Peyer's patch (tissue), 4 donors: ENCODE measurements at places on chromosomes 4 and X. TPM values are rescaled to one million over a fixed set of nuclear protein-coding genes. Genes with fewer than 3 reads are reported as not detected.

GRCh38 chr4:17687237-17687857 lies 72.9 kb downstream of the MED28 start:
- DNase-seq: no peak

Gene ADAM29
- total RNA-seq: not detected

GRCh38 chr4:22474636-22475310 lies 41.1 kb downstream of the ADGRA3 start:
- no peak for DNase-seq

Gene TEC
- total RNA-seq: 12.4 TPM

Gene MTNR1A
- not detected for total RNA-seq

GRCh38 chr4:8067945-8068896 lies 90.4 kb downstream of the ABLIM2 start:
- DNase-seq: no peak

DNA sequence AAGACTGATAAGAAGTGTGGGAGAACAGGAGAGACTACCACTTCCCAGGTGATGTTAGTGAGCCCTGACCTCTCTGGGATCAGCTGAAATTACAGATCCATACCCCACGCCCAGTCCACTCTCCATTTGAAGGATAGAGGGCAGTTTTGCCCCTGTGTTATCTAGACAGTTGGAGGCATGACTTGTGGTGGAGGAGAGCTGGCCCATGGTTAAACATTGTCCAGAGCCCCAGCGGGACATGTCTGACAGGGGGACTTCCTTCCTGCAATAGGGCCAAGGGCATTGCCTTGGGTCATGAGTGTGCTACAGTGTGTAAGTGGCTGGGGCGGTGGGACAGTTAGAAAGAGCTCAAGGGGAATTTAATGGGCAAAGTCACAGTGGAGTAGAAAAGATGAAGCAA lies 181.1 kb downstream of the MID1IP1 start:
- no peak for DNase-seq

Gene H2AZ1
- 93.7 TPM for total RNA-seq

- no peak for DNase-seq
These were observed 157.5 kb upstream of the SMIM31 start for GRCh38 chr4:164596318-164596878.

GRCh38 chrX:459611-460010 lies 72.9 kb upstream of the PPP2R3B start:
- no peak for DNase-seq

Gene KIAA1210
- not detected for total RNA-seq

DNA sequence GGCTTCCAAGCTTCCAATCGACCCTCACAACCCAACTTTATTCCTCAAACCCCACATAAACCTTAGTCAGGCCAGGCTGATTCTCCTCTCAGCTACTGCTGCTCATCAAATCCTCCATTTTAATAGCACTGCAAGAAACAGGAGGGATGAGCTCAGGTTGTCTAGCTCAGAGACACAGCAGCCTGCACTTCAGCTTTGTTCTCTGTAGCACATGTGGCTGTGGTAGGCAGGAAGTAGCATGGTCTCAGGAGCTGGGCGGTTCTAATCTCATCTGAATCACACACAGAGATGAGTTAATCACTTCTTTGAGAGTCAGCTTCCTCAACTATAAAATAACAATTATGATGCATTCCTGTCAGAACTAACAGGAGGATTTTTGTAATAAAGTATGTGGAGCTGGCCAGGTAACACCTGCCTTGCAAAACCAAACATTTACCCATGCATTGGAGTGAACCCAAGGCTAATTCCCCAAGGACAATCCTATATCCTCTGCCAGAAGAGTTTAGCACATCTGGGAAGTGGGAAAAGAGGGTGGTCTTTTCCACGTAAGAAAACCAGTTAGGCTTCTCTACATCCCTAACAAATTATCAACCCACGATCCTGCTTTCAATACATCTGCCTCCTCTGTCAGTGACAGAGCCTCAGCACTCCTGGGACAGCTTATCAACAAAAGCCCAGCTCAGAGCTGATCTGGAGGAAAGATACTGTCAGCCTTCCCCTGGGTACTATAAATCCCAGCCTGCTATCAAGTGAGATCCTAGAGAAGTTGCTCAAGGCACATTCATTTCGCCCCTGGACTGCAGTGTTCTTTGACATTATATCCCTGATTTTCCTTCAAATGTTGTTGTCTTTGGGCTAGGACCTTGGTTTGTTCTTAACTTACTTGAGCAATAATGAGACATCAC lies 32.8 kb downstream of the ELOVL6 start:
- no peak for DNase-seq

Gene FAM47A
- not detected for total RNA-seq

- DNase-seq: no peak
These were observed 87.2 kb upstream of the C4orf50 start for GRCh38 chr4:6105311-6105911.

- no peak for DNase-seq
These were observed 8.1 kb upstream of the DKK2 start for GRCh38 chr4:107044170-107044569.

DNA sequence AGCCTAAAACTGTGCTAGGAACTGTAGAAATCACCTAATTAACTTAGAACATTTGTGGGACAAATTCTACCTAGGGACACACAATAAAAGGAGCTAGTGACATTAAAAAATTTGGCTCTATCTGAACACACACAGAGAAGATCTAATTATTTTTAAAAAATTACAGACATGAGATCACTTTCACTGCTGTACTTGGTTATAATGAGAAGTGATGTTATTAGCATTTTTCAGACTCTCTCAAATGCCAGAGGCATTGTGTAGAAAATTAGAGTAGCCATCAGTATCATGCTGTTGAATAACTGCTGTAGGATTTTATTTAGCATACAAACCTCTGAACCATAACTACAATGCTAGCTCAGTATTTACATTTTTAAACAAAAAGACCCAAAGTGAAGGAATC lies 109.1 kb upstream of the ANK2 start:
- DNase-seq: no peak

- no peak for DNase-seq
These were observed 178.0 kb downstream of the DCLK2 start for GRCh38 chr4:150256225-150256620.

DNA sequence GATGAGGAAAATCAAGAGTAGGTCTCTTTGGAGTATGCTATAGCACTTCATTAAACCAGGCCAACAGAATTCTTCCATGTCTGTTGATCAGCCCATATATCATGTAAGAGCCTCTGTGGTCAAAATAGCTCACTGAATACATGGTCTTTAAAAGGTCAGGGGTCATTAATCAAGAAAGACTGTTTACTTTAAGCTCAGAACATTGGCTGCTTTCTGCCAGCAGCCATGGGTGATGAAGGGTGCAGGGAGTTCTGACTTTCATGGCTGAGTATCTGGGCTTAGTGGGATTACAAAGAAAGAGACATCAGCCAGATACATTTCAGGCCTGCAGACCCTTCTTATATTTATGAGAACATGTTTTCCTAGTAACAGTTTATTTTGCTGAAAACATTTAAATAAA lies 7.1 kb upstream of the C4orf54 start:
- DNase-seq: no peak

DNA sequence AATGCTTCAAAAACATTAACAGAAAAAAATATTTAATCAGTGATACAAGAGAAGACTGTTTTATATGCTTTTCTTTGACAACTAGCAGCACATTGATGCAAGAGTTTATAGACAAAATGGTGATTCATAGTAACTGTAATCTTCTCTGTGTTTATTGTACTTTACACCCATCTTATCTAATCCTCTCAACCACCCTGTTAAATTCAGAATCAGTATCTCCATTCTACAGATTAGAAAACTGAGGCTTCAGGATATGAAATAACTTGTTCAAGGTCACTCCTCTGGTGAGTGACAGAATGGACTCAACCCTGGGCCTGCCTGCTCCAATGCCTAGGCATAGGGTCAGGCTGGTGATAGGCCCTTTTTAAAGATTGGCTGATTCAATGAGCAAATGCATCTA lies 26.1 kb upstream of the TMEM184C start:
- DNase-seq: no peak

DNA sequence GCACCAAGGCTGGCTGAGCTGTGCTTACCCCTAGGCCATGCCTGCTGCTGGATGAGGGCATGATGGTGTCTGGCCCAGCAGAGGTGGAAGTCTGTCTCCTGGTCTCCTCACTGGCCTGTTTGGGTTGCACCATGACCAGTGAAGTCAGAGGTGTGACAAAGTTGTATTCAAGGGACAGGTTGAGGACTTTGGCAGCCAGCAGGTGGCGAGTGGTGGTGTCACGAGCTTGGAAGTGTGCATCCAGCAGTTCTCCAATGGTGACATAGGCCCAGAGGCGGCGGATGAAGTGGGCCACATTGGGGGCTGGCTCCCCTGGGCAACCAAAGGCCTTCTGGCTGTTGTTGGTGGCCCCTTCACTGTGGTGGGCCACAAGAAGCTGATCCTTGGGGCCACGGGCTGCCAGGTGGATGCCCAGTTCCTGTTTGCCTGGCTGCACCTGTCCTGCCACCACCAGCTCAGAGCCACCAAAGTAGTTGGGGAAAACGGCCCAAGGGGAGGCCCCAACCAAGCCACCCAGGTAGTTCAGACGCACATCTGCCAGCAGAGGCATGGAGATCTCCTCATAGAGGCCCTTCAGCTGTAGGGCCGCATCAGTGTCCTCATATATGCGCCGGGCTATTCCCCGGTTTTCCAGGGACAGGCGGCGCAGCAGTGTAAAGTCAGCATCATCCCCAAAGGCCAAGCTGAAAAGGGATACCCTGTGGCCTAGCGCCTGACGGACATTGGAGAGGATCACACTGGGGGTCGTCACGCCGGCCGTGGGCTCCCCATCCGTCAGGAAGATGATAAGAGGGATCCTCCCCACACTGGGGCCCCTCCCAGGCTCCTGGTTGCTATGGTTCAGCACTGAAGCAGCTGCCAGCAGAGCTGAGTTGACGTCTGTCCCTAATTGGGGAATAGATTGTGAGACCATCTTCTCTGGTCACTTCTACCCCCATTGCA lies 39.7 kb downstream of the ITIH6 start:
- DNase-seq: no peak

- DNase-seq: peak; percentile 65
These were observed 74.2 kb downstream of the FREM3 start for GRCh38 chr4:143626134-143626911.

- no peak for DNase-seq
These were observed 129.4 kb downstream of the SLC4A4 start for GRCh38 chr4:71468116-71468710.

- no peak for DNase-seq
These were observed 65.9 kb downstream of the VEGFC start for GRCh38 chr4:176726803-176727202.

Gene SMPX
- total RNA-seq: not detected

GRCh38 chrX:43313035-43313434 lies 343.1 kb upstream of the MAOA start:
- no peak for DNase-seq

GRCh38 chr4:171880136-171880535 lies 66.9 kb downstream of the GALNTL6 start:
- no peak for DNase-seq

GRCh38 chr4:179836179-179837075 lies 2394.2 kb upstream of the AGA start:
- no peak for DNase-seq

GRCh38 chr4:15513545-15513944 lies 43.9 kb downstream of the CC2D2A start:
- no peak for DNase-seq

Gene CT83
- total RNA-seq: not detected

DNA sequence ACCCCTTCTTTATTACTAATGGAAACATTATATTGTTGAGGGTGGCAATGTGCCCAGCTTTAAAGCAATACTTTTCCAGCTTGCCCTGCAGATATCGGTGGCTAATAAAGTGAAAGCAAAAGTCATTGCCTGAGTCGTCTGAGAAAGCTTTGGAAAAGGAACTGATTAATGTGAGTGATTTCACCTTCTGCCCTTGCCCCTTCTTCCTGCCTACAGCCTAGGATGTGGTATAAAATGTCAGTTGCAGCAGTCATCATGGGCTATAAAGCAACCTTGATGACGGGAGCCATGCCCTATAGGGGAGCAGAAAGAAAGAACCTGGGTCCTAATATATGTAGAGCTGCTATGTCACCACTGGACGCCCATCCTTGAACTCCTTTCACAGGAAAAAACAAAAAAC lies 132.4 kb upstream of the USP9X start:
- no peak for DNase-seq

GRCh38 chr4:109263721-109264120 lies 38.7 kb downstream of the COL25A1 start:
- no peak for DNase-seq

GRCh38 chr4:53912766-53913497 lies 151.5 kb downstream of the CHIC2 start:
- DNase-seq: no peak

- no peak for DNase-seq
These were observed 4.8 kb upstream of the MAP7D3 start for GRCh38 chrX:136256026-136256425.

DNA sequence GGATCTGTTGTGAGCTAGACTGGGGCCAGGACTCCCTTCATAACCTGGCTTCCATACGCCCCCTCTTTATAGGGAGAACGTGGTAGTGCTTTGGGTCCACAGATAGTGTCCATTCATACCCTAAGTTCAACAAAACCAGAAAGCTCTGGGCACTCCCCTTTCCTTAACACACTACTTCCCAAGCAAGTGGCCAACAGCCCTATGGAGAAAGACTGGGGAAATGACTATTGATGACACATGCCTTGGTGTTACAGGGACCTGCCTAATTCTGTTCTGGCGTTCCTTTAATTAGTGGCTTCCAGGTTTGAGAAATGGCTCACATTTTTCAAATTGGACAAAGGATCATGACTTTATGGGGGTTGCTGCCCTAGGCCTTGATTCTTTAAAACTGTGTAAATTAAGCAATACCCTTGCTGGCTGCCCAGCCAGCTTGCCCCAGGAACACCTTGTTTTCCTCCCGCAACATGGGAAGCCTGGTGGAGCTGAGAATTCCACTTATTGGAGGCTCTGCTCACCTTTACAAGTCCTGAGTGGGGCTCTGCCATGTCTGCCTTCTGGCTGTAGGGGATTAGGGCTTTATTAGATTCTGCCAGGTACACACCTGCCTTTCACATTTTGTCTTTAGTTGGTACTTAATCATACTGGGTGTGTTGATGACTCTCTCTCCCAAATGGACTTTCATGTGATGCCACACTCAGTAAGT lies 61.1 kb downstream of the RGS12 start:
- no peak for DNase-seq
